ENCODE measurements at places on chromosomes 11 and 22. TPM values are rescaled to one million over a fixed set of nuclear protein-coding genes. Genes with fewer than 3 reads are reported as not detected.

Gene KRTAP5-7
- total RNA-seq = not detected

Gene DDB1
- total RNA-seq = 398 TPM

Gene LRRC74B
- not detected for total RNA-seq

Gene CAPN1
- total RNA-seq = 61.7 TPM

Gene TNNI2
- total RNA-seq = not detected

Gene RFPL1
- not detected for total RNA-seq

Gene CNGA4
- 0.19 TPM for total RNA-seq

Gene SPTBN2
- total RNA-seq = 3.3 TPM

Gene C22orf42
- total RNA-seq = not detected

Gene CEND1
- total RNA-seq = 0.96 TPM
